ENCODE measurements at places on chromosomes 16 and 17.

- no peak for DNase-seq
Observed at GRCh38 chr16:24139282-24139681, 116.9 kb upstream of the CACNG3 start.

DNA sequence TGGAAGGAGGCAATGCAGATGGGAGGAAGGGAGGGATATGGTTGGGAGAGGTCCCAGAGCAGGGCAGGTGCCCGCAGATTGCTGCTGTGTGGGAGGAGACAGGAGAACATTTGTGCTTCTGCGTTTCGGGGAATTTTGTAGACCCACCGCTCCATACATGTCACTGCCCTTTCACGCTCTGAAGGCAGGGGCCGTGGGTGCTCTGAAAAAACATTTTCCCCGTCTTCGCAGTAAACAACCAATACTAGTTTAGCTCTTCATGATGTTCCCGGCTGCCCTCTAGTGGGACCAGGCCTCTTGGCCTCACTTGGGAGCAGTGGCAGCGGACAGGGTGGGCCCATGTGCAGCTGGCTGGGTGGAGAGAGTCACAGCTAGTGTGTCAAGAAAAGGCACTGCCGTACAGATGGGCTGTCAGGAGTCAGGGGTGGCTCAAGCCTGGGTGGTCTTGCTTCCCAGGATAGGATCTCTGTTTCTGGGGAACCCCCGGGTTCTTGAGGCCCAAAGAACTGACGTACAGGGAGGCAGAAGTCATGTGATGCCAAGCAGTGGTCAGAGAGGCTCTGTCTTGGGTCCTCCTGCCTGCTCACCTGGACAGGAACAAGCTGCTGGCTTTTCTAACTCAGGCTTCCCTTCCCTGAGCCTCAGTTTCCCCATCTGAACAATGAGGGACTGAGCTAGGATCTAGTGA, 46.5 kb upstream of the CPNE2 start:
- no peak for DNase-seq

DNA sequence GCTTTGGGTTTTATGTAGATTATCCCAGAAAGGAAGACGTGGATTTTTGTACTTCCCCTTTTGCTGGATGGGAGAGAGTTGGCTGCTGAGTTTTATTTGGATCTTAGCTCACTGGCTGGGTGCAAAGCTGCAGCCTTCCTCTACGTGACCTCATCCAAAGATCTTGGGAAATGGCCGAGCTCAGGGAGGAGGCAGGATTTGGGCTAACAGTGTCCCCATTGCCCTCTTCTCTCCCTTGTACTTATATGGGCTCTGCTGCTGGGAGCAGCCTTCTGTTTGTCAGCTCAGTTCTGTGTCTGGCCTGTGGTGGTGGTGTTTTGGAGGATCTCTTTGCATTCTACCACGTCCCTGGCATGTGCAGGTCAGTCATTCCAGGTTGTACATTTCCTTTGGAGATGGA, 2.0 kb downstream of the AOC3 start:
- DNase-seq = no peak

DNA sequence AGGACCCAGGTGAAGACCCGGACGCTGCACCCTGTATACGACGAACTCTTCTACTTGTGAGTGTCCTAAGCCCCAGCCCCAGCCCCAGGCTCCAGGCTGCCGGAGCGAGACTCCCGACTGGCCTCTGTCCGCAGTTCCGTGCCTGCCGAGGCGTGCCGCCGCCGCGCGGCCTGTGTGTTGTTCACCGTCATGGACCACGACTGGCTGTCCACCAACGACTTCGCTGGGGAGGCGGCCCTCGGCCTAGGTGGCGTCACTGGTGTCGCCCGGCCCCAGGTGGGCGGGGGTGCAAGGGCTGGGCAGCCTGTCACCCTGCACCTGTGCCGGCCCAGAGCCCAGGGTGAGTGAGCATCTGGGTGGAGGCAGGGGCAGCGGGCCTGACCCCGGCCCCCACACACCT, 3.7 kb downstream of the TSR3 start:
- DNase-seq = no peak

DNA sequence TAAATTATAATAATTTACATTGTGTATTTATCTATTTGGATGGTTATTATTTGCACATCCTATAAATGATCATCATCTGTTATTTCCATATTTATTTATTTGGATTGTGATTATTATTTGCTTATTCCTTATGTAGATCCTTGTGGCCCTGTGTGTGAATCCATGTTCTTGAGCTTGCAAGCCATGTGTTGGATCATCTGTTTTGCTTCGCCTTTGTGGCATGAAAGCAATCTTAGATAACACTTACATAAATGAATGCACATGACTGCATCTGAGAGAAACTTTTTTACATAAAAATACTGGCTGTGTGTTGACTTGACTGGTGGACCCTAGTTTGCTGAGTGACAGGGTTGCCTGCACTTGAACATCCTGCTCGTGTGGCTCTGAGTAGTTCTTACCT, 1024.5 kb upstream of the RBFOX1 start:
- DNase-seq = no peak

DNA sequence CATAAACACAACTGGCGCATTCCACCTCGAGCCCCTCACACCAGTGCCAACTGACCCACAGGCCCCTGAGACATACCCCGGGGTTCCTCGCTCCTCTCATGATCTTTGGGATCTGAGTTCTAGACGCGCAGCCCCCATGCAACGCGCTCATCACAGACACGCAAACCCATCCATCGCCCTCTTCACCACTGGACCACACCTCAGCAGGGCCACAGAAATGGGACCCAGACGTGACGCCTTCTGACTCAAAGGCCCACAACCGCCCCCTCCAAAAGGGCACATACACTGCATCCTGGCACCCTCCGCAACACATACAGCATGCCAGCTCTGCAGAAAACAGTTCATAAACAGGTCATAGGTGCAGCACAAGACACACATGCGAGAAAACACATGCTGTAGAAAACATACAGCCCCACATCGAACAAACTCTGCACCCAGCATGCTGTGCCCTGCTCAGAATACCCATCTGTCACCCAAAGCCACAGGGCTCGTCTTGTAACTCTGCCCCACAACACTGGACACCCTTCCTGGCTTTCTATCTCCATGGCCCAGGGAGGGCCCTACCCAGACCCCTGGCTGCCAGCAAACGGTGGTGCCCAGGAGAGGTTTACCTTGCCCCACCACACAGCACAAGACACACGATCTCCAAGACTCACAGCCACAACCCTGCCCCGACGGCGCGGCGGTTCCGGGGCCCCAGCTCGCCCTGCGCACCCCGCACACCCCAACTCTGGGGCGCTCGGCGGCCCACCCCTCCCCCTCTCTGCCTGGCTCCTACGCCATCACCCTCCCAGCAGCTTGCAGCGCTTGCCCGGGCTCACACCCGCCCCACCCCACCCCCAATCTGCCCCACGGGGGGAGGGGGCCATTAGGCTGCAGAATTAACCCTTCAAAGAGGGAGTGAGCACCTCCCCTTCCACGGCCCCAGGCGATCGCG, 887 bp downstream of the ZBTB4 start:
- DNase-seq = peak; percentile 22
